ENCODE measurements at places on chromosomes 11 and 22. TPM values are rescaled to one million over a fixed set of nuclear protein-coding genes. Genes with fewer than 3 reads are reported as not detected.

Gene MFNG
- total RNA-seq: 2.6 TPM

Gene MS4A15
- total RNA-seq: not detected

Gene MMP13
- total RNA-seq: not detected

DNA sequence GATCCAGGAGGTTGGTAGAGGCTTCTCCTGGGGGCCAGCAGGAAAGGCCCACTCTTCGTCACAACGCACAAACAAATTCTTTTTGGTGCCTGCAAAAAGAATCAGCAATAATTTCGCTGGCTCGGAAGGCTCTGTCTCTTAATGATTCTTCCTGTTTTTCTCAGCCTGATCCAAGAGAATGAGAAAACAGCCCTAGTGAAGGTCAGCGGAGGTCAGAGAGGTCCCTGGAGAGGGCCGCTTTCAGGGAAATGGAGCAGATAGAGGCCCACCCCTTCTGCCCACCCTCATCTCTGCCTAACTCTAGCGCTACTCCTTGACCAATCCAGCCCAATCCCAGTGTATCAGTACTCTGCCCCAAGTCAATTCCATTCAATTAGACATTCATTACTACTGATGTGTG lies 19.2 kb downstream of the LRRC55 start:
- DNase-seq: no peak

GRCh38 chr11:113105592-113105991 lies 144.4 kb downstream of the NCAM1 start:
- no peak for DNase-seq
